AG09319 (cell line): ENCODE measurements at places on chromosomes 13 and 19.

DNA sequence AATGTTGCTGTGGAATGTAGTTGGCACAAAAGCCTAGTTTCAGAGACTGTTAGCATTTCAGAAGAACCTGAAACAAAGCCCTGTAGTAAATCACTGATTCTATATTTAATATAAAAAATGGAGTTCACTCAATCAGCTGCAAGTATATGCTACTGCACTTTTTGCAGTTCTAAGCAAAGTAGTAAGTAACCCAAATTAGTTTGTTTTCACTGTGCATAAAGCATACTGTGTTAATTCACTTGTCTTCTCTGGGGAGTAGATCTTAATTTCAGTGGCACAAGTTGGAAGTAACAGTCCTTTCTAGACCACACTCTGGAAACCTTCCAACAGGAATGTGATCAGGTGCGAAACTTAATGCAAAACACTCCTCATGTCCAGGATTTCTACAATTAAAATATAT lies 139.3 kb downstream of the DACH1 start:
- DNase-seq: no peak

DNA sequence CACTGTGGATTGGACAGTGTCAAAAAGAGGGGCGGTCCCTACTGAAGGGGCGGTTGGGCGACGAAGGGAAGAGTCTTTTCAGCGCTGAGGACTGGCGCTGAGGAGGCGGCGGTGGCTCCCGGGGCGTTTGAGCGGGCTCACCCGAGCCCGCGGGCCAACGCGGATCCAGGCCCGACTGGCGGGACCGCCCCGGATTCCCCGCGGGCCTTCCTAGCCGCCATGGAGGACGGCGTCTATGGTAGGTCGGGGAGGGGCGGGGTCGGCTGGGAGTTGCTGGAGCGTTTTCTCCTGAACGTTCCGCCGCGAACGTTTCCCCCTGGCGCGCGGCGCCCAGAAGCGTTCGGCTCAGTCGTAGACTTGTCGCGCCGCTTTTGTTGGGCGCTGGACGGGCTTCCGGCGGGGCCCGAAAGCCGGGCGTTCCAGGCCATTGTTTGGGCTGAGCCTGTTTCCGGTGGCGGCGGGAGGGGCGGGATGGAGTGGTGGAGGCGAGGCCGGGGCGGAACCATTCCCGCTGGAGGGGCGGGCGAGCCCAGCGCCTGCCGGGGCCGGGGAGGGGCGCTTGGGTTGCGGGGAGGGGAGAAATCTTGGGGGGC lies at the start of gene CYTH2:
CYTH2 (plus strand) TSS at position 81 of the 593 bp plus-strand sequence; CDS start at position 220, 139 bp downstream.
- peak; percentile 64 for DNase-seq

DNA sequence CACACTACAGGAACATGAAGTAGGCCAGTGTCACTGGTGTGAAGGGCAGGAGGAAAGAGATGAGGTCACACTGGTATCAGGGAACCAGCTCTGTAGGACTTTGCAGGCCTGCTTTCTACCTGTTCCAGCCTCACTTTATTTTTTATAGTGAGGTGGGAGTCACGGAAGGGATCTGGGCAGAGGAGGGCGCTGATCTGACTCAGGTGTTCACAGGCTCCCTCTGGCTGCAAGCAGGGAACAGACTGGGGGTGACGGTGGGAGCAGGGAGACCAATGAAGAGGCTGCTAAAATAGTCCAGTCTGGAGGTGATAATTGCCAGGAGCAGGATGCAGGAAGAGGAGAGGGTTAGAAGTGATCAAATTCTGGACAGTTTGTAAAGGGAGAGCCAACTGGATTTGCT lies 2.8 kb downstream of the THAP8 start:
- DNase-seq: no peak

DNA sequence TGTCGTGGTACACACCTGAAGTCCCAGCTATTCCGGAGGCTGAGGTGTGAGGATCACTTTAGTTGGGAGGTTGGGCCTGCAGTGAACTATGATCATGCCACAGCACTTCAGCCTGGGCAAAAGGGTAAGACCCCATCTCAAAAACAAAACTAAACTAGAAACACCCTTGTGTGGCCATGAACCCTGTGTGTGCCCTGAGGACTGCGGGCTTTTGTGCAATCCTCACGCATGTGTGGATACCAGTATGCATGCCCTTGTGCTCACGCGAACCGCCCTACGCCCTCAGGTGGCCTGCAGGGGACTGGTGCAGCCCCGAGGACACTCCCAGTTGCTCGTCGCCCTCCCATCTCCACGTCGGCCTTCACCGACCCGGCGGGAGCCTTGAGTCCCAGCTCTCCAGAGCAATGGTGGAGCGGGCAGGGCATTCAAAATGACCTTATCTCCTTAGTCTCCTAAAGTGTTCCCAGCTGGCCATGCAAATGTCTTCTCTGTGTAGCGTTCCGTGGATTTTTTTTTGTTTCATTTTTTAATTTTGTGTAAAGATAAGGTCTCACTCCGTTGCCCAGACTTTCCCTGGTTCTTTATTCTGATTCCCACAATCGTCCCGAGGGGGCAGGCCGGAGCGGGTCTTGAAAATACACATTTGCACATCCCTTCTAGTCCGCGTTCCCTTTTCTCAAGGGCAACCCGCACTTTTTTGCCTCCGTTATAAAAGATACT lies 868 bp upstream of the EGLN2 start:
- peak; percentile 22 for DNase-seq

GRCh38 chr13:112105892-112106291 lies 38.9 kb downstream of the SOX1 start:
- no peak for DNase-seq

DNA sequence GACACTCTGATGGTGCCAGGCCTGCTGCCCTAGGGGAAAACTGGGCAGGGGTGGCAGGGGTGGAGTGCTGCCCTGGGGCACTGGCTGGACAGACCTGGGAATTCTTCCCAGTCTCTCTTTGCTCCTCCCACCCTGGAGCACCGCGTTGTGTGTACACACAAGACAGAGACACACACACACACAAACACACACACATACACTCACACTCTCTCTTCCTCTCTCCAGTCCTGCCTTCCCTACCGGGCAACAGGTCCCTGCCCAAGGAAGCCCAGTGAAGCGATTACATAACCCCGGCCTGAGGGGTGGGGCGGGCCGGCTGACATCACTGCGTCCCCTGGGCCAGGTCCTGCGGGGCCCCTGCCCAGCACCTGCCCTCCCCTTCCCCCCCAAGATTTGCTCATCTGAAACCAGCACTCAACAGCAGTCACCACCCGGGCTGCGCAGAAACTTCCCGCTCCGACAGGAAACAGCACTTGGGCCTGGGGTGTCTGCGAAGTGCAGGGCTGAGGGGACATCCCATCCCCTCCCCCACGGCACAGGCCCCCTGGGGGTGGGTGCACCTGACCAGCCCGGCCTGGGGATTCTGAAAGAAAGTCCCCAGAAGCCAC lies 1.2 kb downstream of the MKNK2 start:
- no peak for DNase-seq

GRCh38 chr13:42895776-42896175 lies 96.3 kb downstream of the EPSTI1 start:
- DNase-seq: no peak

GRCh38 chr13:39982745-39983144 lies 327.3 kb downstream of the COG6 start:
- DNase-seq: no peak

- no peak for DNase-seq
Observed at GRCh38 chr13:60155978-60156377, 7.8 kb downstream of the DIAPH3 start.

GRCh38 chr13:32310134-32310706 lies 4.9 kb downstream of the ZAR1L start:
- DNase-seq: peak; percentile 39

- peak; percentile 31 for DNase-seq
Observed at GRCh38 chr19:50333235-50333736, 4.1 kb upstream of the KCNC3 start.

GRCh38 chr19:55486971-55487923 lies 989 bp upstream of the SSC5D start:
- peak; percentile 94 for DNase-seq

- peak; percentile 40 for DNase-seq
Observed at GRCh38 chr19:46731007-46731501, 14.1 kb upstream of the PRKD2 start.

GRCh38 chr13:114005206-114005724 lies 31.4 kb upstream of the C13orf46 start:
- no peak for DNase-seq

- DNase-seq: no peak
Observed at GRCh38 chr13:40096357-40096901, 441.0 kb downstream of the COG6 start.

DNA sequence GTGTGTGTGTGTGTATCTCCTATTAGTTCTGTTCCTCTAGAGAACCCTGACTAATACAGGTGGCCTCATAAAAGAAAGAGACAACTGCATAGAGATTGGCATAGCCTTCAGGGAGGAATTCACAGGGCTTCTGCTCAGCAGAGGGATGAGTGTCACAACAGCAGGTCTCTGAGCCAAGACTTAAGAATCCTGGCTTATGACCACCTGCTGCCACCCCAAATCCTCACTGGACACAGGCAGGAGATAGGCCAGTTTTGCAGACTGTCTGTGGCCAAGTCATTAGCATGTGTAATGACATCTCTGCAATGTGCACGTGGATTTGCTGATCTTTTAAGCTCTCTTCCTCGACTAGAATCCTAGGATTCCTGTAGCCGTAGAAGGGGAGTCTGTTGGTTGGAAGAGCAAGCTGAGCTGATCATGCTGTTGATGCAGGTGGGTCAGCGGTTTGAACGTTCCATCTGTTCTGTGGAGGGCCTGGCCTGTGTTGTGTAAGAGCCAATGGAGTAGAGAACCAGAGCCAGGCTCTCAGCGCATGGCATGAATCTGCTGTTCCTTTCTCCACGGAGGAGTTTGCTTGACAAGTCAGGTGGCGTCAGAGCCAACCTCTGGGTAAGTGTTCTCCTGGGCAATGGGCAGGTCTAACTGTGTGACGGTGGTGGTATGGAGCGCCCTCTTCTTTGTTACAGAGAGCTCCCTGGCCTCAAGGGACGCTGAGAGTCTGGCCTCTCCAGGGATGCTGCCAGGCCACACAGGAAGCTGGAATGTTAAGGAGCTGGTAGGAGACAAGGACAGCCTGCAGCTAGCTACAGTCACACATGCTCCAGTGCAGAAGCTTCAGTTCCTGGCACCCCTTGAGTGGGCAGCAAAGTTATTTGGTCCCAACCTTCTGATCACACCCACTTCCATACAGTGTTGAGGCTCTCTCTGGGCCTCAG lies 503.1 kb downstream of the FOXO1 start:
- DNase-seq: no peak

DNA sequence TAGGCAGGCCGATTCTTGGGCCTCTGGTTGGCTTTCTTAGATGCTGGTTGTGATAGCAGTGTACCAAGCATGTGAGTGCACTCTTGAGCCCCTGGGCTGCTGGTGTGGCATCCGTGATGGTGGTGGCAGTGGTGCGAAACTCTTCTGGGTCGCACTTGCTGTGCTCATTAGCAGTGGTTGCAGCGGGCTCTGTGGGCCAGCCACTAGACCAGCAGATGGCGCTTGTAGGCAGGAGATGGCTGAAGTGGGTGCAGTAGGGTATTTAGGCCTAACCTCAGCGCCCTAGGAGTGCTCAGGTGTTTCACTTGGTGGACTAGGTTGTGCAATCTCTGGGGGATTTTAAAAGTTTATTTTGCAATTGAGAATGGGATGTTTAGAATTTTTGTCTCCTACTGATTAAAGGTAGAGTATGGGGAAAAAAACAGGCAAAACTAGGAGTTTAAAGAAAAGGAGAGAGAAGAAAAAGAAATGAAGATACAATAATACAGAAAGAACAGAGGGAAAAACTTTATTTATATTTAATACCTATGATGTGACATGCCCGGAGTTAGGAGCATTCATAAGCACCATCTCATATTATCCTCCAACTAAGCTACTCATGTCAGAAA lies 4.3 kb upstream of the ZNF17 start:
- no peak for DNase-seq

DNA sequence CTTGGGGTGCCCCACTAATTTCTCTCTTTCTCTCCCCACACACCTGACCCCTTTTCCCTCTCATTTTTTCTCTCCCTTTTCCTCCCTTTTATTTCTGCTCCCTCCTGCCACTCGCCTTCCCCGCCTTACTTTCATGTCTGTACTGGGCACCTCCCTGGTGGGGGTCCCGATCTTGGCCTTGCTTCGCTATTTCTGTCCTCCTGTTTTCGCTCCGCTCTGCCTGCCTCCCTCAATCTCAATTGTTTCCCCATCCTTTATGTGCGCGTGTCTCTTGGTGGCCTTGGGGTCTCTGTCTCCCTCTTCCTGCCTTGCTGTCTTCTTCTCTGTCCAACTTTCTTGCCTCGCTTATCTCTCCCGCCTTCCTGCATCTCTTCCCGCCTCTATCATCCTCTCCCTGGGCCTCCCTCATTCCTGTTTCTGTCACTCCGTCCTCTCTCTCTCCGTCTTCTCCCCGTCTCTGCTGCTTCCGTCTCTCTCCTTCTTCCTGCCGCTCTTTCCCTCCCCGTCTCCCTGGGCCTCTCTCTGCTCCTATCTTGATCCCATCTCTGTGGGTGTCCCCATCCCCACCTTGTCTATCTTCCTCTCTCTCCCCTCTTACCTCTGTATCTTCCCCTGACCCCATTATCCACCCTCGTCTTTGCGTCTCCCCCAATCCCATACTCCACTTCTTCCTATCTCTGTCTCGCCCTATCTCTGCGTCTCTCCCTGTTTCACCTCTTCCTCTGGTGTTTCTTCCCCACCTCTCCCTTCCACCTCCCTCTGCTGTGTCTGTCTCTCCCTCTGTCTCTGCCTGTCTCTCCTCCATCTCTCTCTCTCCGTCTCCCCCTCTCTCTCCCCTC lies 4.0 kb downstream of the GRIN2D start:
- DNase-seq: no peak

DNA sequence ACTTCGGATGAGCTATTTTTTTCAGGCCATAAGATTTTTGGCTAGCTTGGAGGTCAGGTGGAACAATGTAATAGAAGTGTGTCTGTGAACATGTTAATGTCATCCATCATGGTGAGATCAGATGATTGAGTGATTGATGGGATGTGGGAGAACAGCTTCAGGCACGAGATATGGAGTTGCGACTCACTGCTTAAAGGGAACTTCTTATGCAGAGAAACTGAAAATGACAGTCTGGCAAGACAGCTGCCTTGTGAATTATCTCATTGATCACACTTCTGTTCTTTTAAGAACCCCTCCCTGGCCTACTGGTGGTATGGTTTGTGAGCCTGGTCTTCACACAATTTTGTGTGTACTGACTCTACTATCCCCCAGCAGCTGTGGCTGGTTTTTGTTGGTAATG lies 96.0 kb downstream of the OLFM4 start:
- DNase-seq: no peak

GRCh38 chr19:7910321-7911161 lies 4.1 kb upstream of the TGFBR3L start:
- no peak for DNase-seq

DNA sequence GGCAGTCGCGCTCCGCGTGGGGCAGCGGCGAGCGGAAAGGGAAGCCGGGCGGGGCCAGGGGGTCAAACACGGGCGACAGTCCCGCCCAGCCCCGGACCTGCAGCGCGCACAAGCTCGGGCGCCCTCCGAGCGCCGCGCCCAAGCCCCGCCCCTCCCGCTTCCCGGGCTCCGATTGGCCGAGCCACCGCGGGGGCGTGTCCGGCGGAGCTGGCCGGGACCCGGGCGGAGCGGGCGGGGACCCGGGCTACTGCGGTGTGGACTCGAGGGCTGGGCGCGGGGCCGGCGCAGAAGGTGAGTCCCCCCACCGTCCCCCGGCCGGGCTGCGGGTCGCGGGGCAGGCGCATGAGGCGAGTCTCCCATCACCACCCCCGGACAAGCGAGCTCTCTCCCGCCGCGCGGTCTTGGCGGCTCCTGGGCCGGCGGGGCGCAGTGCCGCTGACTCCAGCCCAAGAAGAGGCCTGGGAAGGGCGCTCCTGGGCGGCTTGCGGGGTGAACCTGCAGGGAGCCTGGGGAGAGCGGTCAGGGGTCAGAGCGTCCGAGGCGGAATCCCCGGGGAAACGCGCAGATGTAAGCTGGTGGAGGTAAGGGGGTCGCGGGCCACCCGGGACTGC lies at the start of gene PLEKHF1:
PLEKHF1 (plus strand) TSS at position 247 of the 611 bp plus-strand sequence. CDS start 8,379 bp downstream, outside the sequence.
- no peak for DNase-seq
